ENCODE measurements at places on chromosomes 7 and 10.

DNA sequence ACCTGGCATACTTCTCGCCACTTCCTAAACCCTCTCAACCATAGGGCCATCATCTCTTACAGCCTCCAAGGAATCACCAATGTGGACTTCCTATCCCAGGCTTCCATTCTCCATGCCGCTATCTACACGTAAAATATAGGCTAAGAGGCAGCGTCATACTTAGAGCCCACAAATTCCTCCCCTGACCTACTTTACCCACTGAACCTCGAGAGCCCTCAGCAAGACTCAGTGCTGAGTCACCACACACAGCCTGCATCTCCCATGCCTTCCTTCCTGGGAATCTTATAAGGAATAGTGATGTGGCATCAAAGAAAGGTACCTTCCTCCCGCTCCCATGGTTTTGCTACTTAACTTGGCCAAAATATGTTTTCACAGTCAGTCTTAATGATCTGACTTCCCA is 435.6 kb upstream of the NFE2L3 start:
- no peak for DNase-seq

- no peak for DNase-seq
Measured at GRCh38 chr10:120548210-120548609, 91.2 kb downstream of the PLPP4 start.

- no peak for DNase-seq
Measured at GRCh38 chr10:88288320-88289059, 294.6 kb downstream of the RNLS start.

GRCh38 chr10:74418285-74418872 is 267.4 kb downstream of the ADK start:
- peak; percentile 11 for DNase-seq

GRCh38 chr10:52644373-52645186 is 128.0 kb downstream of the MBL2 start:
- DNase-seq, result peak; percentile 51

DNA sequence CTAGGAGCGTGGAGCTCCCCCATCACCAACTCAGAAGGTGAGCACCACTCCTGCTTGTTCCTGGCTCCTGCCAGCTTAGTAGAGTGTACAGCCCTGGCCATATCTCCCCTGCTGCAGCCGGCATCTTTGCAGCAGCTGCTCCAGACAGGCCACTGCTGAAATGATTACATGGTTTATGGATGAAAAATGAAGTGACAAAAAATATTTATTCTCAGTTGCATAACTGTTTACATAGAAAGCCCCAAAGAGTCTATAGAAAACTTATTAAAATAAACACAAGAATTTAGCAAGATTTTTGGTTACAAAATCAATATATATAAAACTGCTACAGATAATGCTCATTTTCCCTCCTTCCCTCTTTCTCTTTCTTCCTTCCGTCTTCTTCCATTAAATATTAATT is 27.2 kb downstream of the C10orf67 start:
- DNase-seq, result no peak

GRCh38 chr7:137020351-137020750 is 151.9 kb downstream of the CHRM2 start:
- DNase-seq, result no peak

- DNase-seq, result no peak
Measured at GRCh38 chr7:26052706-26053105, 99.3 kb upstream of the NFE2L3 start.

GRCh38 chr10:660413-660969 is 29.0 kb downstream of the DIP2C start:
- DNase-seq, result no peak

- no peak for DNase-seq
Measured at GRCh38 chr7:129946282-129946681, 6.5 kb downstream of the UBE2H start.

- no peak for DNase-seq
Measured at GRCh38 chr7:44461387-44461786, 29.1 kb downstream of the NUDCD3 start.

GRCh38 chr10:104548090-104548489 is 93.0 kb upstream of the SORCS3 start:
- DNase-seq, result no peak

GRCh38 chr7:47488201-47488968 is 93.5 kb downstream of the TNS3 start:
- DNase-seq, result no peak

DNA sequence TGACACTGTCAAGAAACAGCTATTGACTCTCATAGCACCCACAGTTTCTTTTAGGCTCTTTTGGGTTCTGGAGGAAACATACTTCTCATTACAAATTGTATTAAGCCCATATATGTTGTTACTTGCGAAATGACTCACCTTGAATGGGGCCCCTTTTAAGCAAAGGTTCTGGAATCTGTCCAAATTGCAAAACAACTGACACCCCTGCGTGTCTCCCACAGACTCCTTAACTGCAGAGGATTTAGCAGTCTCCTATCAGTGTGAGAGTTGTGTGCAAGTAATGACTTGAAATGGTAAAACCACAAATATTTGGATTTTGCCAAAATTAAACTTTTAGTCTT is 192.3 kb downstream of the DNAJC1 start:
- no peak for DNase-seq

- no peak for DNase-seq
Measured at GRCh38 chr10:24340883-24341282, 131.9 kb downstream of the KIAA1217 start.

DNA sequence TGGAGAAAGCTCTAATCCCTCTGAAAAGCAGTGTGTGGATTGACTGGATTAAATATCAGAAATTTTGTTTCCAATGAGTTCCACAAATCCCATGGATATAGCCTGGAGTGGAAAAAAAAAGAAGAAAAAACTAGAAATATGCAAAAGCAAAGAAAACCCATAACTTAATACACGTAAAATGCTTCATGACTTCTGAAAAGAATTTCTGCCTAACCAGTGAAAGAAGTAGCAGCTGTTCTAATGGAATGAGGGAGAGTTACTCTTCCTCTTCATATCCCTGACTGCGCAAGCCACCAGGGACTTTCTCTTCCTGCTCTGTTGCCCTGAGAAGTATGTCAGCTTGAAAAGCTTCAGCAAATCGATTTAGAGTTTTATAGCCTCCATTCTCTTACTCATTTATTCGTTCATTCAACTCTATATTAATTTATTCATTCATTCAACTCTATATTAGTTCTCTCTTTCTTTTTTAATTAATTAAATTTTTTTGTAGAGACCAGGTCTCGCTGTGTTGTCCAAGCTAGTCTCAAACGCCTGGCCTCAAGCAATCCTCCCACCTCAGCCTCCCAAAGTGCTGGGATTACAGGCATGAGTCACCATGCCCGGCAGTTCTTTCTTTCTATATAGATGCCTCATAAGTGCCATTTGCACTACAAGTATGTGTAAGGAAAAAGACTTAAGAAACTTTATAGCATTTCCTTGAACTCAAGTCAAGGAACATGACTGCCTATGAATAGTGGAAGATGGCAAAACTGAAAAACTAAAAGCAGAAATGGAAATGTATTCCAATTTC is 447.3 kb upstream of the NRP1 start:
- DNase-seq, result no peak

DNA sequence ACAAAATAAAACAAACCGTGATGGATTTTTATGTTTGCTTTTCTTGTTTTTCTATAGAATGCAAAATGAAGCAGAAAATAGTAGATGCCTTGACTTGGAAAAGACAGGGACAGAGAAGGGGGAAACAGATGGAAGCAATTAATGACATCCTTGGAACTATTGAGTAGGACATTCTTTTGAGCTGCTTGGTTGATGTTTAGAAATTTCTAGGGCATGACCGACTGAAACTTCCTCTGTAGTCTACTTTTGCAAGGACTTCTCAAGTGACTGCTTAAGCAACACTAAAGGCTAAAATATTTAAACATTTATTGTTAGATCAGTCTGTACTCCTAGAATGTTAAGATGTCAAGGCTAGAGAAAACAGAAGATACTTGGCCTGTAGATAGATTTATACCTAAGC is 49.4 kb downstream of the VCL start:
- DNase-seq, result no peak

DNA sequence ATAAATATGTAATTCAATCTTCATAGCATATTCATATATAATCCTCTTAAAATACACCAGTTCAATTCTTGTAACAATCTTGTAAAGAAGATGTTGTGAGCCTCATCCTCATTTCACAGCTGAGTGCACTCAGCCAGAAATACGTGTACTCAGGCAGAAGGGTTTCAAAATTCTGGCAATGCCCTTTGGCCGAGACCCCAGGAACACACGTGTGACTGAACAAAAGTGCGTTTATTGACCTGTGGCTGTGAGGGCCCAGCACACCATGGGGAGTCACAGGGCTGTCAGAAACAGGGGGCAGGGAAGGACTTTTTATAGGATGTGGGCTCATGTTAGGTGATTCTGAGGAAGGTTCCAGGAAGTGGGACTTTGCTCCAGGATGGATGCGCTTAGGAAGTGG is 21.5 kb downstream of the GIMAP8 start:
- DNase-seq, result no peak

DNA sequence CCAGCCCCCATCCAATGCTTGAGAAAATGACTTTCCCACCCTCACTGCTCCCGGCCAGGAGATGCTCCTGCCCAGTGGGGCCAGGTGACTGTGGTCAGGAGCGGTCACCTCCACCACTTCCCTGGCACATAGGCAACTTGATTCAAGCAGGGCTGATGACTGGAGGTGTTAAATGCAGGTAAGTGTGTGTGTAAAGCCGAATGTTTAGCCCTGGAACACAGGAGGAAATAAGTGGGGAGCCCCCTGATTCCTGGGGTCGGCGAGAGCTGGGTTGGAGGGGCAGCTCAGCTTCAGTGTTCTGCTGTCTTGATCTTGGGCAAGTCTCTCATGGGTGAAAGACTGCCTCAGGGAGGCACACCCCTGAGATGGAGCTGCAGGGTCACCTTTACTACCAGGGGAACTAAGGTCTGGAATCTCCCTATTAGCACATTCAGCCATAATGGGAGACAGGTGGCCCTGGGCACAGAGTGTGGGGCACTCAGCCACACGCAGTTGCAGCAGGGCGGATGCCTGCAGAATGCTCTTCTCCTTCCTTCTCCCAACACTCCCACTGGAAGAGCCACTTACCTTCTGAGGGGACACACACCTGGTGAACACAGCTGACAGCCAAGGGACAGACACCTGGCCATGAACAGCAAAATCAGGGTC is 124.1 kb downstream of the PTPN20 start:
- DNase-seq, result no peak

DNA sequence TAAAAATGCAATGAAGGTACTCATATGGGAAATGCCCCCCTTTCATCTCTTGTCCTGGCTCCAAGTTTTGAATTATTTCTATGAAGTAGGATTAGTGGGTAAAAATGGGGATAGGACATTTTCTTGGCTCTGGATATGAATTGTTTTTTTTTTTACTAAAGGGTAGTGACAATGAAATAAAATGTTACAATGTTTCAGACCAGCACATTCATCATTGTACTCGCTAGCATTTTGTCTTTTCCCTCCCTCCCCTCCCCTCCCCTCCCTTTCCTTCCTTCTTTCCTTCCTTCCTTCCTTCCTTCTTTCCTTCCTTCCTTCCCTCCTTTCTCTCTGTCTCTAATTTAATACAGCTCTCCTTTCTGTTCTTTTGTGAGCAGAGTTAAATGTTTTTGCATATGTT is 64.4 kb downstream of the CDK1 start:
- DNase-seq, result no peak
